ENCODE measurements at places on chromosomes 4 and X.

DNA sequence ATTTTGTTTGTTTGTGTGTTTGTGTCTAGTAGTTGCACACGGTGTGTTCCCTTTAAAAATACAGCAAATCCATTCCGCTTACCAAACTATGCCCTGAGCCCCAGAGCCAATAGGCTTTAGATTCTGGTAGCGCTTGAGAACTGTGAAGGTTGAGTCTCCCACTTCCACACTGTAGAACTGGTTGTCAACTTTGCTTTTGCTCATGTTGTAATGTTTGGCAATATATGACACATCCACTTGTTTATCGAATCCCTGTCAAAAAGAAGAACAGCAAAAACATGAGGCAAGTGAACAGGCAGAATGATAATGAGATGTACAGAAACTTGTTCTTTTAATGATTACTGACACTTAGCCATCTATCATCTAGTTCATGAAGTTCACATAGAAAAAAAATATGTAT is 200.6 kb downstream of the MAPK10 start:
- DNase-seq, result no peak

DNA sequence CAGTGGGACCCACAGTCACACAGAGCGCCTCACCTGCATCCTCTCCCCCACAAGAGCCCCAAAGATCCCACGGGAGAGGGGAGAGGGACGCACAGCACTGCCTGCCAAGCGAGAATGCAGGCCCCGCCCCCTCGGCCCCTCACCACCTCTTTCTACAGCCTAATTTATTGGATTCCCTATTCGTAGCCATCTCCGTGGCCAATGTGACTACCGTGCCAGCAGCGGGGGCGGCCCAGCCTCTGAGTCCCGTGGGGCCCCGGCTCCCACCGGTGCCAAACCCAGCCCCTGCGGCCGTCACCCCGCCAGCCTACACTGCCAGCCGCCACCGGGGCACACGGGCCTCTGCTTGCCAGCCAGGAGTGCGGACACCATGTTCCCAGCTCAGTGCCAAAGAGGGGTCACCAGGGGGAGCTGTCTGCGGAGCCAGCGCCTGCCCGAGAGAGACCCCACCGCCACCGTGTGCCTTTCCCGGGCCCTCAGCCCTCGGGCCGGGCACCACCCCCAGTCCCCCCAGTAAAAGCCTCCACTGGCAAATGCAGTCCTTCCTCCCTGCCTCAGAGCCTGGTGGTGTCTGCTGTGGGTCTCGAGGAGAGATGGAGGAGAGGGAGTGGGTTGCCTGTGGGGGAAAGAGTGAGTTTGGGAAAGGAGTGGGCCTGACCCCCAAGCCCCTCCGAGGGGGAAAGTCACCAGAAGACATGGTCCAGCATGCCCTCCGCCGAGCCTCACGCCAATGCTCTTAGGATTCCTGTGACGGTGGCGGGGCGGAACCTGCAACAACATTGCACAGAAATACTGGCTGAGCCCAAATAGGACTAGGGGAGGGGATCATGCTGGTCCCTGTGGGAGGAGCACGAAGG is 19.6 kb upstream of the PLXNB3 start:
- no peak for DNase-seq

DNA sequence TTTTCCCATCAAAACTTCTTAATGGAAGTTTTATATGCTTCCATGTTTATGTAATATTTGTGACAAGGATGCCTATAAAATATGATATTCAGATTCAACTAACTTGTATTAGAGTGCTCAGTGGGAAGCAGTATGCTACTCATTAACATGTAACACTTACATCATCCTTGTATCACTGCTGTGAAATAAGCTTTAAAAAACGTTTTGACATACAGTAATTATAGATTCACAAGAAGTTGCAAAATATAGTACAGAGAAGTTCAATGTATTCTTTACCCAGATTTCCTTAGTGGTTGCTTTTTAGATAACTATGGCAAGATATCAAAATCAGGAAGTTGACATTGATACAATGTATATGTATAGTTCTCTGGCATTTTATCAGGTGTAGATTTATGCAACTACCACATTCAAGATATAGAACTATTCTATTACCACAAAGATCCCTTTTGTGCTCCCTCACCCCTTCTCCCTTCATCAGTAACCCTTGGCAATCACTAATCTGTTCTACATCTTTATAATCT is 56.3 kb downstream of the DTHD1 start:
- DNase-seq, result no peak

- no peak for DNase-seq
These were observed 40.1 kb downstream of the STIM2 start for GRCh38 chr4:26900765-26901164.

DNA sequence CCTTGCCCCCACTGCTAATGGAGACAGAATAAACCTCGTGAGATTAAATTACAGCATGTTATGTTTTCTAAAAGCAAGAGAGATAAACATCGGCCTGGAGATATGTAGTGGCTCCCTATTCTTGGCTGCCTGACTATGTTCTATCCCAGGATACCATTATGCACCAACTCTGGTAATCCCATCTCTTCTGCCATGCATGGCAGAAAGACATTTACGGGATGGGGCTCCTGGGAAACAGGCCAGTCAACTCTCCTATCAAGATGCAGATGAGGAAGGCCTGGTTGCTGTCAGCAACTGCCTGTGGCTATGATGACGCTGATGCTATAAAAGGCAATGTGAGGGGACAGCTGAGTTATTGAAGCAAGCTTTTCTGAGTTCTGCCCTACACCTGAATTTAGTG is 166.2 kb upstream of the VCX3A start:
- no peak for DNase-seq

GRCh38 chr4:95428291-95429070 is 120.3 kb downstream of the UNC5C start:
- no peak for DNase-seq

GRCh38 chrX:55007656-55008055 is 7.5 kb downstream of the APEX2 start:
- DNase-seq, result no peak

DNA sequence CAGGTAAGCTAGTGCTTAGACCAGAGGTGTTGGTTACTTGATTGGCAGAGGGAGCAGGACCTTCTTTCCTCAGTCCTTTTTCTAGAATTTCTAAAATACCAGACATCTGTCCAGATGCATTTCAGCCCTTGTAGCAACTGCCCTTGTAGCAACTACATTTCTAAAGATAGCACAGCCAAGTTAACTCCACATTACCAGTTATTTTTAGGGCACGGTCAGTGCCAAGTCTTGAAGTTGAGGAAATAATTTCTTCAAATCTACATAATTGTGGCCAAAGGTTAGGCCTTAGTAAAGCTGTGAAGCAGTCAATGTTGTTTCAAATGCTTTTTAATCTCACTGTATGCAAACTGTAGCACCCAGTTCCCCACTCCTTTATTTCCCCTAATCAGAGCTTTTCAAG is 62.9 kb downstream of the MID1IP1 start:
- DNase-seq, result no peak

DNA sequence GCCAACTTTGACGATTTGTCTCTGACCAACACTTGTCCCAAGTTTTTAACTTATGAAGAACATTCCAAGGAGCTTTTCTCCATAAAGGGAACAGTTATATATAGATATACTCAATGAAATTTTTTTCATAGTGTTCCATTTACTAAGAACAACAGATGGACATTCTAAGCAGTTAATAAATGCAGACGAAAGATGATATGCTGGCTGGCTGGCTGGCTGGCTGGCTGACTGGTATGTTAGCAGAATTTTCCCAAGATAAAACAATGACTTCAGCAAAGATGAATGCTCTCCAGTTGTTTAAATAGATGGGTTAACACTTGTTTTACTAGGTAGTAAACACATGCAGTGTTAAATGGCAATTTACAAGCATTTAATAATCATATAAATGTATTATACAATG is 62.2 kb downstream of the SPANXN3 start:
- DNase-seq, result no peak

- DNase-seq, result no peak
These were observed 93.7 kb downstream of the GRIA3 start for GRCh38 chrX:123277821-123278220.

GRCh38 chr4:139208404-139208945 is 31.5 kb upstream of the ELF2 start:
- peak; percentile 18 for DNase-seq

DNA sequence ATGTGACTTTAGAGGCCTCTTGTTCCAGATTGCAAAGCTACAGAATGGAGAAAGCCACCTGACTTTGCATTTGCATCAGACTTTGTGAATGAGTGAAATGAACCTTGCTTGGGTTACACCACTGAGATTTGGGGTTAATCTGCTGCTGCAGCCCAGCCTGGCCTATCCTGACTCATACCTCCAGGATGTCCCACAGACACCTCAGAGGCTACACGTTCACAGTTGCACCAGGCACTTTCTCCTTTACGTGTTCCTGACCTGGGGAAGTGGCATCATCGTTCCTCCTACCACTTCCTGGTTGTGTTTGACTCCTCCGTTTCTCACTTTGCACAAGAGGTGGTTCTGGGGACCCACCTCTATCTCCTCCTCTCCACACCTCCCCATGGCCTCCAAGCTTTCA is 9.2 kb upstream of the SORCS2 start:
- no peak for DNase-seq

DNA sequence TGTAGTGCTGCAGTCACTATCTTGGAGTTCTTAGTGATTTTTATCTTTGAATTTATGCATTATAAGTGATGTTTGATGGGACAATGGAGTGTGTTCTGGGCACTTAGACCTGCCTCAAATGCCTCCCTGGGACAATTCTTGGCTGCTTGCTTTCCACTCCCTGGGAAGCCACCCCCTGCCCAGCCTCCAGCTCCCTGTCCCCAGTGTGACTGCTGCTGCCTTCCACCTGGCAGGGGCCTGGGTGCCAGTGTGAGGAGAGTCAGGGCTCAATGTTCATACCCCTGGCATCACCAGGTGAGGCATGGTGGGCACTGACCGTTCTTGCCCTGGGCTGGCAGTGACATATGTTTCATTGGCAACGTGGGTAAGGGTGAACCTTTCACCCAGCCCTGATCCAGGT is 14.8 kb downstream of the MSX1 start:
- DNase-seq, result no peak

- DNase-seq, result no peak
These were observed 159.9 kb upstream of the MAMLD1 start for GRCh38 chrX:150203248-150203645.

GRCh38 chr4:120452001-120452400 is 385.4 kb upstream of the MAD2L1 start:
- no peak for DNase-seq

GRCh38 chr4:141432000-141432712 is 204.2 kb upstream of the IL15 start:
- no peak for DNase-seq

DNA sequence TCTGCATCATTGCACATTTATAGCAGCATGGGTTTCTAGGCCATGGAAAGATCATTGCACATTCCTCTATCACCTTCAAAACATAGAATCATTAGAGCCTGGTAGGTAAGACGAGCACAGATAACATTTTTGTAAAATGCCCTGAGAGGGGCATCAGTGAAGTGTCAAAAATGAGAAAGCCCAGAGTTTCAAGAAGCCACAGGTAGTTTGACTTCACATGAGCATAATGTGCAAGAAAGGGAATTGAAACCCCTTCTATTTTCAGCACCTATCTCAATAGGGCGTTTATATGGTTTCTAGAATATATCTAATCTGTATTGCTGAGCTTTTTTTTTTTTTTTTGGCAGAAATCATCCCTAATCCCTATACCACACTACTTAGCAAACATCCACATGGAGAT is 2441.7 kb downstream of the ARAP2 start:
- DNase-seq, result no peak

- no peak for DNase-seq
These were observed 43.1 kb downstream of the ADAMTS3 start for GRCh38 chr4:72525938-72526337.

DNA sequence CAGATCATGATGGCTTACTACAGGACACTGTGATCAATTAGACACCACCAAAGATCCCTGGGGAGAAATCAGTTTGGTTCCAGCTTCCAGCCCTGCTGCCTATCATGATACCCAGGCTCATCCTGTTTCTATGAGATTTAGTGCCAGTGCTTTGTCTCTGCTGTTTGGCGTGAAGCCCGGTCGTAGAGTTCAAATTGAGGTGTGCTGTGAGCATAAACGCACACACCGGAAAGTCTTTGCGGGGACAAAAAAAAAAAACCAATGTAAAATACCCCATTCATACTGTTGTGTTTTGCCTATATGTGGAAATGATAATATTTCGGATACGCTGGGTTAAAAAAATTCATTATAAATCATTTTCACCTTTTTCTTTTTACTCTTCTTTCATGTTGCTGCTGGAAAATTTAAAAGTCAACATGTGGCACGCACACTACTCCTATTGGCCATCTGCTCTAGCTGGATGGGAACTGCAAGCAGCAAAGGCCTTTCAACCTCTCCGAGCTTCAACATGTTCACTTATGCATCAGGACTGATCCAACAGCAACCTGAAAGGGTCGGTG is 607 bp upstream of the DKC1 start:
- DNase-seq, result no peak

DNA sequence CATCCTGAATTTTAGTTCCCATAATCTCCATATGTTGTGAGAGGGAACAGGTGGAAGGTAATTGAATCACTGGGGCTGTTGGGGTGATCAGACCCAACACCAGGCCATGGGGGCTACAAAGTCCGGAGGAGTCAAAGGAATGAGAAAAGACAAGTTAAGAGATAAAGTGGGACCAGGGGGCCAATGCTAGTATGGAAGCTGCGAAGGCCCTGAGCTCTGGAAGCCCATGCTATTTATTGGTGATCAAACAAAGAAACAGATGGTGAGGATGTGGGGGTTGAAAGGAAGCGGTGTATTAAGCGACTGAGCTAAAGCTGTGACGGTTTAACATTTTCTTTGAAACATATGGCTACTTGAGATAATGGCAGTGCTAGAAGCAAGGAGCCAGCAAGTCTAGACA is 132.8 kb downstream of the PDGFC start:
- DNase-seq, result no peak

DNA sequence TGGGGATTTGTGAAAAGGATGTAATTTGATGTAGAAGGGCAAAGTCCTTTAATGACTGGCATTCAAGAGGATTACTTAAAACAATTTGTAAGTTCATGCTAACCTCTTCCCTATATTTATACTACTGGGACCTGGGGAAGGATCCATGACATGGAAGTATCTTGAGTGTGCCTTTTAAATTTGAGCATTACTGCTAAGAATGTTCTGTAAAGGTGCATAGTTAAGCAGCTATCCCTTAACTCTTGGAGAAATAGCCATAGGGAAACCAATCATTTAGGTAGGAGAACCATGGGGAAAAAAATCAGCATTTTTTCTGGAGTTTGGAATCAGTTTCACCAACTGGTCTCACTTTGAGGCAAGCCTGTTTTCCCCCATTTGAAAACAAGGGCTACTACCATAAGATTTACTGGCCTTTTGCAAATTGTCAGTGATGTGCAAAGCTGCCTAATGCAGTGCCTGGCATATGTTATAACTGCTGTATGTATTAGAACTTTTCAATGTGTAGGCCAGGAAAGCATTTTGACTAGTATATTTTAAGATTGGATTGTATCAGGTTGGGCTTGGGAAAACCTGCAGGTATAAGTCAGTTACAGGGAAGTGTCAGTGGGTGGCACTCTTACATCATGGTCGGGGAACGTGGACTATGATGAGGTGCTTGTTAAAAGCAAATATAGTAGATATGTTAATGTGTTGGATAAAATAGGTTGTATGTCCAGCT is 72.1 kb downstream of the PRSS12 start:
- DNase-seq, result peak; percentile 57

All from CD4-positive, alpha-beta T cell treated with Interleukin-4 for 4 hours (primary cell).